ENCODE measurements at places on chromosomes 2 and 18. TPM values are rescaled to one million over a fixed set of nuclear protein-coding genes. Genes with fewer than 3 reads are reported as not detected.

The SERPINB11 gene
- not detected for total RNA-seq

The SOCS6 gene
- total RNA-seq = 21.8 TPM

The LIMS3 gene
- total RNA-seq = 2.1 TPM

The C2orf80 gene
- not detected for total RNA-seq

The TCF7L1 gene
- total RNA-seq = 3.7 TPM

The PLCD4 gene
- 14.4 TPM for total RNA-seq

The NGEF gene
- total RNA-seq = 47.6 TPM

GRCh38 chr2:173056705-173057364 lies 18.8 kb upstream of the MAP3K20 start:
- DNase-seq = no peak

DNA sequence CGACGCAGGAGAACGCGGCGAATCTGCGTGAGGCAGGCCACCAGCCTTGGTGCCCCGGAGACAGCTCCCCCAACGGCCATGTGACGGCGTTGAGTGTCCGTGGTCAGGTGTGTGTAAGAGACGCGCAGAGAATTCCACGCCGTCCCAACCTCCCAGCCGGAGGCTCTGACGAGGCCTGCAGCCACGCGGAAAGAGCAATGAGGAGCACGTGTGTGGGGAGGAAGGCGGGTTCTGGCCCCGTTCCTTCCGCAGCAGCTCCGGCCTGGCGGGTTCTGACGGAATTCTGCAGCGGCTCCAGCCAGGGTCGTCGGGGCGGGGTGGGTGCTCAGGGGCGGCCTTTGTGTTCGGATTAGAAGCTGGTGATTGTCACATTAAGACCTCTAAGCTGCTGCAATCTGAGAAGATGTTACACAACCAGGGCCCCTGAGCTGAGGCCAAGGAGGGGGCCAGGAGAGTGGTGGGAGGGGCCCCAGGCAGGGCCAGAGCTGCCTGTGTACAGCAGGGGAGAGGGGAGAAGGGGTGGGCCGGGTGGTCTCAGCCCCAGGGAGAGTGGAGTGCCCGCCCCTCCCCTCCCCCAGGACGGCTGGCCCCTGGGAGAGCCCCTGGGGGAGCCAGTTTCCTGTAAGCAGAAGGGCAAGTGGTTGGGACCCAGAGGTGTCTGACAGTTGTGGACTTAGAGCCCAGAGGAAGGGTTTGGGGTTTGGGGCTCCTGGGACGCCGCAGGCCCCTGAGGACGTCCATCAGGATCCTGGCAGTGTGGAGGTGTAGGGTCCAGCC lies 5.1 kb upstream of the GAL3ST2 start:
- DNase-seq = no peak

DNA sequence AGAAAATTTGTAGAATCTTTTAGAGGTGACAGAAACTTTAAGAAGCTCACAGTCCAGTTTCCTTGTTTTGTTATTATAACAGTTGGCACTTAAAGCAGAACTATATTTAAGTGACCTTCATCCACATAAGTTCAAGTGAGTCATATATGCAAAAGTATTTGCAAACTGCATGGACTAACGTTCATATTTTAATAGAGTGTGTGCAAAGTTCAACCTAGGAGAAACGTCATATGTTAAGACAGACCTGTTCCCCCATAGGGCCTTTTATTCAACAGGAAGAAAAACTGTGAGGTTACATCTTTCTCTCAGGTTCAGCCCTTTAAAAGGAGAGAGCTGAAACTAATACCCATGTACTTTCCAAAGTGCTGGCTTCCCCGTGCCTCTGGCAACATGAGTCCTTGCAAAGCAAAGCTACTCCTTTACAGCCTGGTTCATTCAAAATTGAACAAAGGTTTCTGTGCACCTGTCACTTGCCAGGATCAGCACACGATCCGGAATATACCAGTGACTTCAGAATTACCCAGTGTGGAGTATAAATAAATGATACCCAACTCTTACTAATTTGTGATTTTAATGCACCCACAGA lies 280.0 kb upstream of the RAB12 start:
- no peak for DNase-seq

DNA sequence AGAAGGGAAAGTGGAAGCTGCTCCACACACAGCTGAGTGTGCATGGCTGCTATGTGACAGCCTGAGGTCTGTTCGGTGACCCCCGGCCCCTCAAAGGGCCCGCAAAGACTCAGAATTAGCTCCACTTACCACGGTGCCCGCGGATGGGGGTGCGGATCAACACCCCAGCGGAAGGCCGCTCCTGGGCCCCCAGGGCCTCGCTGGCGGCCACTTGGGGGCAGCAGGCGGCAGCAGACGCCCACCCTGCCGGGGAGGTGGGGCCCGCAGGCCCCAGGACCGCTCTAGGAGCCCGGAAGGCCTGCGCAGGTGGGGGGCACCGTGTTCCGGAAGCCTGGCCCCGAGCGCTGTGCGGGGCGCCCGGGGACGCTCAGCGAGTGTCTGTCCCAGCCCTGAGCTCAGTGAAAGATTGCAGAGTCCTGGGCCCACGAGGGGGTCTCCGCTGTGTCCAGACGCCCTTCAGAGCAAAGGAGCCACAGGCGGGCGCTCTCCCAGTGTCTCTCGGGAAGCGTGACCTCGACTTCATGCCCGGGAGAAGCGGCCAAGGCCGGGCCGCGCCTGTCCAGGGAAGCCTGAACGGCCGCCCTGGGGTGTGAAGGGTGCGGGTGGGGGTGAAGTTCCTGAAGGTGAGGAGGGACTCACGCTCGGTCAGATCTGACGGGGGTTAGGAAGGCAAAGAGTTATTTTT lies 118.7 kb downstream of the VAPA start:
- DNase-seq = no peak

- no peak for DNase-seq
These were observed 405 bp downstream of the PPP3R1 start for GRCh38 chr2:68251855-68252399.

- no peak for DNase-seq
These were observed 26.3 kb upstream of the CASP10 start for GRCh38 chr2:201156640-201157039.

- DNase-seq = no peak
These were observed 46.4 kb upstream of the SELENOI start for GRCh38 chr2:26299471-26300101.

GRCh38 chr18:60861575-60861974 lies 471.7 kb upstream of the CDH20 start:
- DNase-seq = no peak

DNA sequence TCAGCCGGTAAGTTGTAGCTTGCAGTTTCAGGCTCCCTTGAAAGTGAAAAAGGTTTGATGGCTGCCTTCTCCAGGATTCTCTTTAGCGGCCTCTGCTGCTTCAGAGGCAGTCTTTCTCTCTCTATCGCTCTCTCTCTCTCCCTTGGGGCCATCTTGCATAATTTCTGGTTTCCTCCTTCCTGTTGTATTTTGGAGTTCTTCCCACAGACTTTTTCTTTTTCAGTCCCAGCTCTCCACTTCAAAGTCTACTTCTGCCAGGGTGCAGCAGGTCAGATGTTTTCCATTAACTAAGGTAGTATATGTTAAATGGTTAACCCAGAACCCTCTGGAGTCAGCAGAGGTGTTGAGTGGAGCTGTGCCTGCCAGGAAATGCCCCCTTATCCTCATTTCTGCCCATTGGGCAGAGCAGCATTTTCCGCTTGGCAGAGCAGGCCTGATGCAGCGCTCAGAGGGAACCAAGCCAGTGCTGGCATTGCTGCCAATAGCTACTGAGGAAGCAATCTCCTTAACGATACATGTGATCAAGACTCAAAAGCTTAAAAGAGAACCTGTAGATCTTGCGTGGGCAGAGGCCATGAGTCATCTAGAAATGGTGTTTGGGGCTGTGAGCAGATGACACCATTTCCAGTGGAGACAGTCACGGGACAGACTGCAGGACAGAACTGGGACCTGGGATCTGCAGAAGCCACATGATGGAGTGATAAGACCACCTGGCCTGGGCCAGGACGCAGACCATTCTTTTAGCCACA lies 20.8 kb downstream of the DBI start:
- peak; percentile 44 for DNase-seq

DNA sequence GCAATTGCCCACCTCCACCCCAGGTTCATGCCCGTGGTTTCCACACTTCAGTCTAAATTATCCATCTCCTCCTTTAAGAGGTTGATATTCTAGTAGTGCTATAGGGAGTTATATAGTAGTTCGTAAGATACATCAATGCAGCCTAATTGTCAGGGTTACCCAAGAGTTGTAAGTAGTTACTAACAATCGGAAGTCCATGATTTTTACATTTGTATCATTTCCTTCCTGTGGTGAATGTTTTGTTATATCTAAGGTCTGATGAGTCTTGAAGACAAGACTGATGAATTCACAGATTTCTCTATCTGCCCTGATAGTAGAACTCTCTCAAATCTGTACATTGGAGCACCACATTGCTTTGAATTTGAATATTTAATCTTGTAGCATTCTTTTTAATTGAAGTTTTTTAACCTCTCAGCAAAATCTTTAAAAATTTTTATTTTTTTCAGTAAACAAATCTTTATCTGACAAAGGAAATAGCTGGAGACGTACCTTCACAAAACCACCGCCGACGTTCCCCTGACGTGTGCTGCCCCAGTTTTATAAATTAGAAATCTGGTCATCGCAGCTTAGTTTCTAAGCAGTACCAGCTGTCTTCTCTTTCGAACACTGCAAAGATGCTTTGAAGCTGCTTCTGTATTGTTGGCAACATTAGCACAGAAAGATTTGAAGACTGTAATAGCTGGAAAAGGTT lies 264.5 kb downstream of the SOCS6 start:
- no peak for DNase-seq

- DNase-seq = no peak
These were observed 267.0 kb downstream of the NOL4 start for GRCh38 chr18:33957707-33958106.

DNA sequence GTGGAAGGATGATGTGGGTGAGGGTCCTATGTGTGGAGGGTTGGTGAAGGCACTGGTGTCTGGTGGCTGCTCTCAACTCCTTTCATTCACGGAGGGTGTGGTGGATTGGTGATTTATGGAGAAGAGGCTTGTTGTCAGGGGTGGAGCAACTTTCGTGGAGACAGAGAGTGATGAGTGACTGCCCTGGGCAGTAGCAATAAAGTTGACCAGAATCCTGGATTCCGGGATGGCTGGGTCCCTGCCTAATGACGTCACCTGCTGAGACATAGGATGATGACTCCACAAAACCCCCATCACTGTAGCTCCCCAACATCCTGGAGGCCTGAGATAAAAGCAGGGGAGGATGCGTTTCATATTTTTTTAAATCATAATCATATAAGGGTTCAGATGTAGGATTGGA lies 193.0 kb downstream of the ACKR3 start:
- no peak for DNase-seq

DNA sequence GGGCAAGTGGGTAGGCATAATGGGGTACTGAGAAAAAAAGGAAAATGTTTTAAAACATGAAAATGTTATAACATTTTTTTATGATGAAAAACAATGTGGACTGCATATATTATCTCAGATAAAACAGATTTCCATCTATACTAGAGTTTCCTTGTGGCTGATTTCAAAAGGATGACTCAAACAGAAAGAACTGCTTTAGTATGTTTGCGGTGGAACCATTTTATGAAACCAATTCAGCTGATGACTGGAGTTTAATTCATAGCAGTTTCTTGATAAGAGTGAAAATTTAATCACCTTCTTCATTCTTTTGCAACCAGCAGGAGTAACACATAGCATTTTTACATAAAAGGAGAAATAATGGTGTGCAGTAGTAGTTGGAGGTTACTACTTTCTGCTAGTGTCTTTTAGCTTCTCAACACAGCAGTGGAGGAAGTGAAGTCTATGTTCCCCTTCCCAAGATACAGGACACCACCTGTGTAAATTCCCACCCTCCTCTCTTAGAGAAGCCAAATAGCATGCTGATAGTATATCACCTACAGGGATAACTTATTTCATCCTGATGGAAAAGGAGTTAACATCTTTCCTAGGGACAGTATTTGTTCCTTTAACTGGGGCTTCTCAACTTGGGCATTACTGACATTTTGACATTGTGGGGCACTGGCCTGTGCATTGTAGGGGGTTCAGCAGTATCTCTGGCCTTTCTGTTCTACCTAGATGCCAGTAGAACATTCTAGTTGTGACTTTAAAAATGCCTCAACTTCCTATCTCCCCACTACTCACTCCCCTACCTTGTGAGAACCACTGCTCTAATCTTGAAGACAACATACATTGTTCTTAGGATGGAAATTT lies 29.9 kb downstream of the PELI1 start:
- DNase-seq = no peak

DNA sequence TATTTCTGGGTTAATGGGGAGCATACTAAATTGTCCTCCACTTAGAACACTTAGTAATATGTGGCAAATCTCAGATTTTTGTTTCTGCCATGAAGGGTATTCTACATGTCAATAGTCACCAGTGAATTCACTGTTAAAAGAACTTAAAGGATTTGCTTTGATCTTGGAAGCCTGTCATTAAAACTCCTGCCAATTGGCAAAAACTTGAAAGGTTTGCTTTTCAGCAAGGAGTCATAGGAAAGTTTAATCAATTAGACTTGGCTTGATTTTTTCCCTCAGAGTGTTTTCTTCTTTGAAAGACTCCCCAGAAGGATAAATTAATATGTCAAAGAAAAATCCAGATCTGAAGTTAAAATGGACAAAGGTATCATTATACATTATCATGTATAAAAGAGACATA lies 671.9 kb upstream of the PKDCC start:
- DNase-seq = no peak

- DNase-seq = no peak
These were observed 206.8 kb upstream of the FOSL2 start for GRCh38 chr2:28185891-28186290.

DNA sequence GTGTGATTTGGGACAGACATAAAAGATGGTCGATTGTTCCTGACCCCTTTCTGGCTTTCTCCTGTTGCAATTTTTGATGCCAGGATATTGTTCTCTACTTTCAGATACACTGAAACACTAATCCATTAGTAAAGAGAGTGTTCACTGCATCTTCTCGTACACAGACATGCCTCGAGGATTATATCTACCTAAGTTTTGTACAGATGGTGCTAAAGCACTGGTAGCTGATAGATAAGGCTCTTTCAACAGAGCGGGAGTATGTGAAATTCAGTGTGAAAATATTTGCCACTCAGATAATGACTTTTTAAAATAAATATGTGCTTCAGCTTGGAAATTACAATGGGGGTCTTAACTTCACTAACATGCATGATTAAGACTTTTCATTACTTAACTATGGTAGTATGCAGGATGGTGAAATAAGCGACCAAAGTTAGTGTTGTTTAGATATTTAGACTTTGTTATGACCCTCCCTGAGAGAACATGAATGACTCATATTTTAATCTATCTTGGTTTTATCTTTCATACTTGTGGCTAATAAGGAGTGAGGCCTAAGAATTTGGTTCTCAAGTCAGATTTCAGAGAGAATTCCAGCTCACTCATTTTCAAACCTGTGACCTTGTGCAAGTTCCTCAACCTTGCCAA lies 474.9 kb downstream of the NRXN1 start:
- no peak for DNase-seq

DNA sequence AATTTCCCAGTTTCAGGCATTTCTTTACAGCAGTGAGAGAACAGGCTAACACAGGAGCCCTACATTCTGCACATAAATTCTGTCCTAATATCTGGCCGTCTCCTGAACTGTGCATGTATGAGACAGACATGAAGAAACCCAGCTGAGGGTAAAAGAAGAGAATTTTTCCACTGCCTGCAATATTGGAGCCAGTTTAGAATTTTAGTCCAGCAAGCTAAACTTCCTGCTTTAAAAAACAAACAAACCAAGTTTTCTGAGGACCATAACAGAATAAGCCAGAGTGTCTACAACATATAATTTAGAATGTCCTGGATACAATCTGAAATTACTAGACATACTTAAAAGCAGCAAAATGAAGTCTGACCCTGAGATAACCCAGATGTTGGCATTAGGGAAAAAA lies 215.1 kb upstream of the KLHL29 start:
- DNase-seq = no peak

GRCh38 chr2:241616168-241617125 lies 20.5 kb downstream of the THAP4 start:
- no peak for DNase-seq

GRCh38 chr2:148524519-148524919 lies 120.0 kb upstream of the EPC2 start:
- no peak for DNase-seq
